ENCODE measurements at places on chromosomes 12 and 14. TPM values are rescaled to one million over a fixed set of nuclear protein-coding genes. Genes with fewer than 3 reads are reported as not detected.

DNA sequence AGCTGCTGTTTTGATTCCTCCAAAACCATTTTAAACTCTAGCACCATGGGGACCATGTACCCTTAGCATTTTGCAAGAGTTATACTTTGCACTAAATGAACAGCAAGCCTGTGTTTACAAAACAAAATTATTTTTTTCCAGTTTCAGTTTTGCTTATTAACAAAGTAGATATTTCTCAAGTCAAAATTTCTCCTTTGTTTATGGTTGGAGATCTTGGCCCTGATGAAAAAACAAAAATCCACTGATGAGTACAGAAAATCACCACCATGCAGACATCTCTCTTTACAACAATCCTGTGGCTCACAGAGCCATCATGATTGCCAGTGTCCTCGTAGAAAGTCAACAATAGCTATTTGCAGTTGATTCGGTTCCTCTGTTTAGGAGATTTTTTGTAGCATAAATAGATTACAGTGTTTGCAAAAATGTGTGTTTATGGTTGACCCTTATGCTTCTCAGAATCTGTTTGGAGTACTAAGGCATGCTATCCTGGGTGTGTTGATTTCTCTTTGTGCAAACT, 201.1 kb upstream of the NUDT4 start:
- DNase-seq: no peak

DNA sequence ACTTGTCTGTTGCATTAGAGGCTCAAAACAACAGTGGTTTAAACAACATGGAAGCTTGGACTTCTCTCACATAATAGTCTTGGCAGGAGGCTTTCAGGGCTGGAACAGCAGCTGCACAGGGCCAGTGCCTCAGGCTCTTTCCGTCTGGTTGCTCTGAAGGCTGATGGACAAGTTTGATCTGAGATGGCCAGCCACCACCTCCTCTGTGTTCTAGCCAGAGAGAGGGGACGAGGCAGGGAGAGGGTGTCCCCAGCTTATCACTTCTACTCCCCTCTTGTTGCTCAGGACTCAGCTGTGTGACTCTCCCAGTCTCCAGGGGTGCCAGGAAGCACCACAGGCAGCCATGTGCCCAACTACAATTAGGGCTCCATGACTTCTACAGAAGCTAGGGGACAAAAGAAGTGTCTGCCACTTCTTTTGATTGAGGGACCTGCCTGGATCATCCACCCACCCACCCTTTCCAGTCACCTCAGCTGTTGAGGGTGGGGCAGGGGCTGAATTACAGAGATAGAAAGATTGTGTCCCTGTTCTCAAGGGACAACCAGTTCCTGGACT, 46.6 kb downstream of the SMIM41 start:
- DNase-seq: no peak

DNA sequence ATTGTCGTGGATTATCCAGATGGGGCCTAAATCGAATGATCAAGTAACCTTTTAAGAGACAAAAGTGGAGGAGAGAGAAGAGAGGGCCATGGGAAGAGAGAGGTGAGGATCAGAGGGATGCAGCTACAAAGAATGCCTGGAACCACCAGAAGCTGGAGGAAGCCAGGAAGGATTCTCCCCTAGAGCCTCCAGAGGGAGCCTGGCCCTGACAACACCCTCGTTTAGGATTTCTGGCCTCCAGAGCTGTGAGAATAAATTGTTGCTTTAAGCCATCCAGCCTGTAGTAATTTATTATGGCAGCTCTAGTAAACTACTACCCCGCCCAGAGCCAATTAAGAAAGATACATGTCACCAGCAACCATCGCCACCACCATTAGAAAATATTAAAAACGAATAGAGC, 46.2 kb upstream of the GSC start:
- DNase-seq: no peak

- peak; percentile 31 for DNase-seq
Measured at GRCh38 chr12:57604454-57604991, at the start of gene DTX3. DTX3 (plus strand) TSS chr12:57604824; CDS start chr12:57606518, 1,694 bp downstream.

- DNase-seq: no peak
Measured at GRCh38 chr12:24630446-24630845, 318.5 kb downstream of the BCAT1 start.

DNA sequence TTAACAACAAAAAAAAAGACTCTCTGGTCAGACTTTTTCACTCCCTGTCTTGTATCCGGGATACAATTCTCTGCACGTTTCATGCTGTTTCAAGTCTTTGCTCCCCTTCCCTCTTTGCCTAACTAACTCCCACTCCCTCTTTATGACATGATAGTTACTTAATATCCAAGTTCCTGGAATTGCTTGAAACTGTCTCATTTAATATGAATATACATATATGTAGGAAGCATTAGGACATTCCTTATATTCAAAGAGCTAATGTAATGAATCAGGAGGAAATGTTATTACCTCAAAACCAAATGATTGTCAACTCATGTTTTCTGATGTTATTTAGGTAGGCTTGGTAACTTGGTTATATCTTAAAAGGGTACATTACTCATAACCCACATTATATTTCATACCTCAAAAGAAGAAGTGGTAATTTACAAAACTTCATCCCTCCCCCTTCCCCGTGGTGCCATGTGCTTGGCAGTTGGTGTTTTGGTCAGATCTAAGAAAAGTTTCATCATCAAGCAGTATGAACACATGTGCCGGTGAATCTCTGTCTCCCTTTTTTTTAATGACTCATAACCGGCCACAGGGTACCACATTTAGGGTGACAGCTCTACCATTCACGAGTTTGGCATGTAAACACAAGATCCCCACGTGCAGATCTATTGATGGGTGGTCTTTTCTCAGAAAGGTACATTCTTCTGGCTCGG, 56.5 kb downstream of the HCAR2 start:
- peak; percentile 83 for DNase-seq

- no peak for DNase-seq
Measured at GRCh38 chr12:95970905-95971304, 25.2 kb downstream of the HAL start.

DNA sequence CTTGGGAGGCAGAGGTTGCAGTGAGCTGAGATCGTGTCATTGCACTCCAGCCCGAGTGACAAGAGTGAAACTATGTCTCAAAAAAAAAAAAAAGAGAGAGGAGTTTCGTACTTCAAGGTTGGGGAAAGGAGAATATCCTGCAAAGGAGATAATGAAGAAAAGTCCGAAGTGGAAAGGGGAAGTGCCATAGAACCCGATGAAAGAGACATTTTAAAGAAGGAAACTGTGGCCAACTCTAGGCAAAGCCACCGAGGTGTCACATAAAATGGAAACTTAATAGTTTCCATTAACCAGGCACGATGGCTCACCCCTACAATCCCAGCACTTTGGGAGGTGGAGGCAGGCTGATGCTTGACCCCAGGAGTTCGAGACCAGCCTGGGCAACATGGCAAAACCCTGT, 15.0 kb upstream of the LTBP2 start:
- DNase-seq: no peak

- DNase-seq: no peak
Measured at GRCh38 chr12:89206390-89206789, 145.9 kb downstream of the DUSP6 start.

DNA sequence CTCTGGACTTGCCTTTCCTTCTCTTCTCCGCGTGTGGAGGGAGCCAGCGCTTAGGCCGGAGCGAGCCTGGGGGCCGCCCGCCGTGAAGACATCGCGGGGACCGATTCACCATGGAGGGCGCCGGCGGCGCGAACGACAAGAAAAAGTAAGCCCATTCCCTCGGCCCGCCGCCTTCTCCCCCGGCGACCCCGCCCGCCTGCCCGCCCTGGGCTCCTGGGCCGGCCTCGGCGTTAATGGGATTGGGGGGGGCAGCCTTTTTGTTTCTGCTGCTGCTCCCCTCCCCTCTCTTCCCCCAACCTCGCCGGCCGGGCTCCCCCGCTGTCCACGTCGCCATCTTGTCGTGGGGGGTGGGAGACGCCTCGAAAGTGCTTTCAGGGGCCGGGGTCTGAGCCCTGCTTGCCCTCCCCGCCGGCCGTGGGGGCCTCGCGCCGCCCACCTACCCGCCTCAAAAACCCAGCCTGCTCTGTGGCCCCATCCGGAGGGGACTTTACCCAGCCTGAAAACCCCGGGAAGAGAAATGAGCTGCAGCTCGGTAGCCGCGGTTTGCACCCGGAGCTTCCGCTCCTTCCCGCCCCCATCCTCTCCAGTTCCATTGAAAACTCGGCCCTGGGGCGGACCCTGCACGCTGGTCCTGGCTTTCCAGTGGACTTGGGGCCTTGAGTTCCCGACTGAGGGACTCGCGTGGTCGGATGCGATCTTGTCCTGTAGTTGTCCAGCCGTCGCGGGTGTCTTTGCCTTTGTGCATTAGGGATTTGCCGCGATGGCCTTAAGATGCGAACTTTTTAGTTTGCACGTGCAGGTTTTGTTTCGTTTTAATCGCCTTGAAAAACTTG, 598 bp downstream of the HIF1A start:
- DNase-seq: peak; percentile 63

DNA sequence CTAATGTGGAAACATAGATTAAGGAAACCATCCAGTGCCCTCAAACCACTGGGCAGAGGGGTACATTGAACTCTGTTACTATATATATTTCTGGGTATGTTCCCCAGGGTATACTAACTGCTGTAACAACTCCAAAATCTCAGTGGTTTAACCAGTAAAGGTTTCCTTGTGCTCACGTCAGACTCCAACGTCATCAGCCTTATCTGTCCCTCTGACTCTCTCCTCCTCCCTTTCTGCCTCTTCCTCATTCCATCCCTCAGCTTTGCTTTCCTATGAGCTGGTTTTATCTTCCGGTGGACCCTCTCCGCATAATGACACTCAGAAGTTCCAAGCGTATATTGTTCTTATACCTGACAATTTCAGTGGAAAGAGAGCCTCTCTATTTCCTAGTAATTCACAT, 21.2 kb upstream of the SMCO2 start:
- DNase-seq: no peak

- DNase-seq: no peak
Measured at GRCh38 chr12:96248136-96248931, 54.2 kb downstream of the ELK3 start.

KRT81 gene
- 0.72 TPM for total RNA-seq

GPHB5 gene
- total RNA-seq: not detected

HDAC7 gene
- total RNA-seq: 13.9 TPM

ANKRD52 gene
- total RNA-seq: 10.6 TPM

EML1 gene
- total RNA-seq: 3.3 TPM

CYP27B1 gene
- total RNA-seq: 1.1 TPM

GRIP1 gene
- total RNA-seq: not detected

C12orf57 gene
- 274 TPM for total RNA-seq

TAS2R46 gene
- not detected for total RNA-seq

All from RPMI7951 (cell line).